Foreskin fibroblast (primary cell): ENCODE measurements at places on chromosomes 7 and 10.

- DNase-seq = no peak
Observed at GRCh38 chr7:5541087-5541992, 117.7 kb upstream of the TNRC18 start.

DNA sequence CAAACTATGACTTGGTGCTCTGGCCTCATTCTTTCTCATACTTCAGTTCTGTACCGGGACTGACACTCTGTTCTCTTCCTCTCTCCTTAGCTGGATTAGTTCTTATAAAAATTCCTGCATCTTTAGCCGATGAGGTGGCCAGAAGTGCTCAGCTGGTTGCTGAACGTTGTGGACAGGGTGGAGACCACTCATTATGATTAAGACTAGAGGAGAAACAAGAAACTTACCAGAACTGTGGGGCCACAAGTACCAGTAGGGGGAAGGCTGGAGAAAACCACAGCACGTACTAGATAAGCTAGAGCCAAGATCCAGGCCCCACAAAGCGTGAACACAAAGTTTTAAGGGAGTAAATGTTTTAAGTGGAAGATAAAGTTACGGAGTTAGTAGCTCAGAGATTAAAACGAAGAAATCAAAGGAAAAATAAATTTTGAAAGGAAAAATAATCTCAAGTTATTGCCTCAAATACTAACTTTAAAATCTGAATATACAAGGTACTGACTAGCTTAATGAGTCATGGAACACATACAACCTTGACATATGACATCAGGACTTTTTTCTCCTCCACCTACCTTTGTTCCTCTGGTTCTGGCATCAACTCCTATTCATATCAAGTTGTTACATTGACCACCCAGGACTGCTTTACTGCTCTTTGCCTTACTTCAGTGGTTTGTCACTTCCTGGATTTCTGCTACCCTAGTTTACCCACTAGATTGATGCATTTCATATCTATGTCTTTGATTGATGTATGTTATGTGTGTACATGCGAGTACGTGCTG, 469.0 kb downstream of the TFEC start:
- peak; percentile 90 for DNase-seq

- DNase-seq = no peak
Observed at GRCh38 chr7:132471515-132471914, 104.8 kb downstream of the PLXNA4 start.

DNA sequence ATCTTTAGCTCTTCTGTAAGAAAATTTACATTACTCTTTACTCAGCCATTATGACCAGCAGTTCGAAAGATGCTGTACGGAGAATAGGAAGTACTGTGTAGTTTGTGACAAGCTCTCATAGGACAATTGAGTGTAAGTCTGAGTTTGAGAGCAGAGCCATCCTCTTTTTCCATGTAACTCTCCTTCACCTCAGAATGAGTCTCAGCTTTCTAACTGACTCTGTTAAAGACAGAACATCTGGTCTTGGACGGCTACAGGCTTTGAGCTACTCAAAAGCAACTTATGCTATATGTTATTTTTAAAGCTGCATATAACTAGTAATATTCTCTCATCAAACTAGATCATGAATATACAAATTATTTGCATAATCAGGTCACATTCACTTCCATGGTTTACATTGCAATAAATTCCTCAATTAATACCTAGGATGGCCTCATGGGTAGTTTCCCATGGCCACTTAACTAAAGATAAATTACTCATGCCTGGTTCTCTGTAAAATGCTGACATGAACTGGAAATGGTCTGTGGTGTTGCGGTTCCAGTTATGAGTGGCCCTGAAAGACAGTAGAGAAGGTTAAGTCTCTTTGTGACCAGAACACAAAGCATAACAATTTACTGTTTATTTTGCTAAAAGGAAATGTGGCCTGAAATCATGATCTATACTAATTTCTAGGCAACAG, 358.7 kb downstream of the PHF14 start:
- DNase-seq = no peak

DNA sequence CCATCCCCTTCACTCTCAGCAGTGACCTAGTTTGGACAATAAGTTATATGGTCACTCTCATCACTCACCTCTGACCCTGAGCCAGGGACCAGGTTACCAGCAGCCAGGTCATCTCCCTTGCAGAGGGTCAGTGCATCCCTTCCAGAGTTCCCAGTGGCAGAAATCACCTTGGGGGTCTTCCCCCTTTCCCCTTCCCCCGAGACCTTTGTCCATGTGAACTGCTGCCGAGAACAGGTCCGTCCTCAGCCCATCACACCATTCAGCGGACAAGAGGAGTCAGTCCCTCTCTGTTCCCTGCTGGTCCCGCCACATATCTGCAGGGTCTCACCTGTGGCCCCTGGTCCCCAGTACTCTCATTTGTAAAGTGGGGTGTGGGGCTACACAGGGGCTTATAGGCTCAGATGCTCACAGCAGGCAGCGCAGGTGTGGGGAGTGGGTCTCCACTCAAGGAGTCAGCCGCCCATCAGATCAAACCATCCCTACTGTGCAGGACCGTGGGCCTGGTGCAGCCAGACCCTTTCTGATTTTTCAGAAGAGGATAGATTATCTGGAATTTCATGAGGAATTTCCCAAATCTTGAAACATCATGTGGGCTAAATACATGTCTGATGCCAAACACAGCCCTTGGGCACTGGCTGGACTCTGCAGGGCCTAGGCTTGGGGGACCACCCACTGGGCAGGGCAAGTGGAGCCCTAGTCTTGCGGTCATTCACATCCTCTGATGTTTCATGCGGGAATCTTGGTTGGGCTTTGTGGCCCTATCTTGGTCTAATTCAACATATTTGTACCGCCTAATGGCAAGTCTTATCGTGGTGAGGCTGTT, 6.5 kb downstream of the DEPP1 start:
- DNase-seq = no peak

GRCh38 chr10:95346715-95347401, 56.1 kb upstream of the PDLIM1 start:
- DNase-seq = no peak

GRCh38 chr10:61883371-61884025, 18.0 kb upstream of the ARID5B start:
- DNase-seq = no peak

DNA sequence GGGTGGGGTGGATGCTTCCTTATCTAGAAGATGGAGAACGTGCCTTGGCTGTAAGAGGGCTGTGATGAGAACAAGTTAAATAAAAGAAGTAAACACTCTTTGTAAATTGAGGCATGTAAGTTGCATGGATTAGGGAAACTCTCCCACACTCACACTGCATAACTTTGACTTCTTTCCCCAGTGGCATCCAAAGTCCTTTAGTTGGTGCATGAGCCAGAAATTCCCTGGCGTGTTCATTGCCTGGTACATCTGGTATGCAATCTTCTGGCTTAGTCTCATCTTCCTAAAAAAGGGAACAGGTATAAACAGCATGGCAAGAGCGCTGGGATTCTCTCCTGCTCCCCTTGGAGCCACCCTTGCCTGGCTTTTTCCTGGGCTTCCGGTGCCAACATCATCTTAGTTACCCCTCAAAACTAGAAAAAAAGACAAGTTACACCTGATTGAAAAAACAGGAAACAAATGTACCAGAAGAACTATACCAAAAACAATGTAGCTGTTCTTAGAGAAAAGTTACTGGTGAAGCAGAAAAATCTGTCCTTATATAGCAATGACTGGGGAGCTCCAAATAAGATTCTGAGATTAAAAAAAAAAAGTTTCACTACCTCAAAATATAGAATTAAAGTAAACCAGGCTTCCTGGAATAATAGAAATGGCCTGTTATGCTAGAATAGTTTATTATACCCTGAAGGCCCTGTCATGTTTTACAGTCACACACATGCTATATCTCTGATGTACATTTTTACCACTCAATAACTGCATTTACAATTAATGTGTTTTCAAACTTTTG, 9.9 kb downstream of the RP9 start:
- DNase-seq = no peak

GRCh38 chr7:151003572-151003971, 12.8 kb downstream of the NOS3 start:
- DNase-seq = no peak

- peak; percentile 8 for DNase-seq
Observed at GRCh38 chr7:106870983-106871410, 5.9 kb downstream of the PIK3CG start.

DNA sequence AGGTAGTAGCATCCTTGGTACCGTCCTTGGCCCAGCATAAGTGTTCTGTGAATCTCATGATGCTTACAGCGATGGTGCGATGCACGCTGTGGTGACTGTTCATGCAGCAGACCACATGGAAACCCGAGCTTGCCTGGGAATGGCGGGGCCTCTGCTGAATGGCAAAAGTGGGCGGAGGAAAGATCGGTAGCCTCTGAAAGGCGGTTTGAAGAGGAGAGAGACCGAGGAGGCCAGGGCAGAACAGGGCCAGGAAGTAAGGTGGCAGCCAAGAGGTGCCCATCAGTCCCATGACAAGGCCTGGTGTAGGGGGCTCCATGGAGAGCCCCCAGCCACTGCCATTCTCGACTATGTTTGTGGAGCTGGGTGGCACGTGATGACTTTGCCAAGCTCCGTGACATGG, 33.2 kb upstream of the CNPY1 start:
- no peak for DNase-seq

DNA sequence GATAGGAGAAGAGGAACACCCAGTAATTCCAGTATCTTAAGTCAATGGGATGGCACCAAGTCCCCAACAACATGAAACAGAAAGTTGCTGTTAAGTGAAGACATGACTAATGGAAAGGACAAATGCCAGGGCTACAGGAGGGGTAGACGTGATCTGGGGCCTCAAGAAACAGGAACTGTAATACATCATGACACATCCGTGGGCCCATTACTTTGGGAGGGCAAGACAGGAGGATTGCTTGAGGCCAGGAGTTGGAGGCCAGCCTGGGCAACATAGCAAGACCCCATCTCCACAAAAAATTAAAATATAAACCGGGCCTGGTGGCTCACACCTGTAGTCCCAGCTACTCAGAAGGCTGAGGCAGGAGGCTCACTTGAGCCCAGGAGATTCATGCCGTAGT, 408.6 kb upstream of the PRKCQ start:
- DNase-seq = no peak

- no peak for DNase-seq
Observed at GRCh38 chr7:140242057-140243031, 65.6 kb upstream of the KDM7A start.

- DNase-seq = no peak
Observed at GRCh38 chr10:11704092-11704491, 38.1 kb upstream of the ECHDC3 start.

DNA sequence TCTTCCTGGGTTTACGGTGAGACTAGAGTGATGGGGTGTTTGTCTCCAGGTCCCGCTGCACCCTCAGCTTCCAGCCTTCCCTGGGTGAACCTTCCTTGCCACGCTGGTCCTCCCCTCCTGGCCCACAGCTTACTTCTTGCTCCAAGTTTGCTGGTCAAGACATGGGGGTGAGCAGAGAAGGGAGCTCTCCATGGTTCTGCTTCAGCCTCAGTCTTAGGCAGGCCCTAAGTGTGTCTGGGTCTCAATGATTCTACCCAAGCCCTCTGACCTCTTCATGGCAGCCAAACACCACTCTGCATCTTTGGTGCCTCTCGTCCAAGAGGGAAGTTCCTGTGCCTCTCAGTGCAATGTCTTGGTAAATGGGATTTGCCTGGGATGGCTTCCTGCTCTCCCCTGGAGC, 356.5 kb upstream of the KLF6 start:
- DNase-seq = peak; percentile 25

- peak; percentile 47 for DNase-seq
Observed at GRCh38 chr7:12620371-12620770, 49.9 kb downstream of the SCIN start.

- no peak for DNase-seq
Observed at GRCh38 chr10:80444124-80444523, 10.0 kb upstream of the TSPAN14 start.

GRCh38 chr7:153258686-153259085, 499.1 kb downstream of the ACTR3B start:
- DNase-seq = no peak

DNA sequence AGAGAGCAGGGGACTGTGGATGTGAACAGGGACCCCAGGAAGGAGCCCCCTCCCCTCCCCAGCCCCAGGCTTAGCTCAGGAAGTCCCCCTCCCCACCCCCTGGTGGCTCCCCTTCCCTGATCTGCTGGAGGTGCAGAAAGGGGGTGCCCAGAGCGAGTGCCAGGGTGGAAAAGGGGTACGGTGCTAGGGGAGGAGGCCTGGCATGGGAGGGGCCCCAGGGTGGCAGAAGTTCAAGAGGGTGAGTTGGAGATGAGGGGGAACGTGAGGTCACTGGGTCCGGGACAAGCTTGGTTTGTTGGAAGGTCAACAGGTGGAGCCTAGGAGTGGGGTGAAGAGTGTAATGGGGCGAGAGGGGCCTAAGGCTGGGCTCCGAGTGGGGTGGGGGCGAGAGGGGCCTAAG, 21.5 kb upstream of the TBL2 start:
- DNase-seq = no peak

- DNase-seq = peak; percentile 14
Observed at GRCh38 chr10:69451784-69452251, 553 bp downstream of the TSPAN15 start.

DNA sequence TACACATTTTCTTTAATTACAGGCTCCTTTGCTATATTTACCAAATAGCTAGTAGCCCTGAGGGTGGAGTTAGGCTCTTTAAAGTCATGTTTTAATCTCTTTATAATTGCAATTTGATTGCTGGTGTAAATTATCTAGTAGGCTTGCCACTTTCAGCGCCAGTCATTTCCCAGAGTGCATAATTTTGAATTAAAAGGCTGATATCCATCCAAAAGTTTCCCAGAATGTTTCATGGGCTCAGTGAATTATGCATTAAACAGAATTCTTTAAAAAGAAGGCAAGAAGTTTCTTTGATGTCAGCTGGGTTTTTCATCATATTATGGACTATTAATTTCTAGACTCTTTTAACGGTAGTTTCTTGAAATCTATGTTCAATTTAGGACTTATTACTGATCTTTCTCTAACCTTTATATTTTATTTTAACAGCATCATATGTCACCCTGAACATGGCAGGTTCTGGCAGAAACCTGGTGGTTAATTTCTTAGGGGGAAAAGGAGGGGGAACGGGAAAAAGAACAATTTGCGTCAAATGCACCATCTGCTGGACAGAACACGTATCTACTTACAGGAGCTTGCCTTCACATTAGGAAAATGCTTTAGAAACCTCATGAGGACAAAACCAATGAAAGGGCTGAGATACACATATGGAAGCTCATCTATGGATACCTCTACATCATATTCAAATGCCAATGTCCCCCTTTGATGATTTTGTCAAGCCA, 171.1 kb downstream of the GRM3 start:
- DNase-seq = no peak

GRCh38 chr10:60710041-60710440, 68.2 kb upstream of the CDK1 start:
- DNase-seq = no peak

DNA sequence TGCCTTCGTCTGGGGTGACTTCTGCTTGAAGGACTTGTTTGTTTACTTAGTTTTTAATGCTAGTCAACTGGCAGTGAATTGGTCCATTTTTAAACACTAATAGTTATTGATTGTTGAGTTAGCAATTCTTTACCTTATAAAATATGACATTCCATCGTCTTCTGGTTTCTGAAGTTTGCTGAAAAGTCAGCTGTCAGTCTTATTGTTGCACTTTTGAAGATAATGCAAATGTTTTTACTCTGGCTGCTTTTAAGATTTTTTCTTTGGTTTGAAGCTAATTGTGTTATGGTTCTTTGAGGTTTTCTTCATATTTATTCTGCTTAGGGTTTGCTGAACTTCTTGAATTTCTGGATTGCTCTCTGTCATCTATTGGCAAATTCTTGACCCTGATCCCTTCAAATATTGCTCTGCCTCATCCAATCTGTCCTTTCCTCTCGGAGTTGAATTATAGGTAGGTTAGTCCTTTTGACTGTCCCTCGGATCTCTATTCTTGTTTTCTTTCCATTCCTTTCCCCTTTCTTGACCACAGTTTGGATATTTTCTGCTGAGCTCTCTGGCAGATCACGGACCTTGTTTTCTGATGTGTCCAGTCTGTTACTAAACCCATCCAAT, 24.2 kb downstream of the MGMT start:
- DNase-seq = no peak

GRCh38 chr7:120628251-120628650, 229.7 kb downstream of the TSPAN12 start:
- no peak for DNase-seq
